Naive thymus-derived CD4-positive, alpha-beta T cell (primary cell): ENCODE measurements at places on chromosomes 16 and 17. TPM values are rescaled to one million over a fixed set of nuclear protein-coding genes. Genes with fewer than 3 reads are reported as not detected.
A peak's percentile ranks its signal among the peaks of the same experiment; 100 is the strongest.

GRCh38 chr16:27985981-27986380 lies 77.5 kb downstream of the GSG1L start:
- DNase-seq: no peak

- no peak for DNase-seq
Measured at GRCh38 chr16:24778671-24779070, 49.2 kb downstream of the TNRC6A start.

DNA sequence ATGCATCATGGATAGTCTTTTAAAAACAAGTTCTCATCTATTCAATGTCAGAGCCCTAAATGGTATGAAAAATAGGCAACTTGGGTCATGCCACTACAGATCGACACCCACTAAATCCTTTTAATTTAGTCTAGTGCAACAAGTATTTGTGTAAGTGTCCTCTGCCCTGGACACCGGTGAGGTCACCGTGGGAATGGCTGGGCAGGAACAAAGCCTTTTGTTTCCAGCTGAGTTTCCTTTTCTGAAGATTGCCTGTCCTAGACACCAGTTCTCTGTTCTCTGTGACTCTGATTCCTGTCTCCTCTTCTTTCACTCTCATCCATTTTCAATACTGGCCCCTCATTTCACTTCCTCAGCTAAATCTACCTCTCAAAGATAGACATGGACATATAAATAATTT lies 446.5 kb downstream of the MAF start:
- no peak for DNase-seq

DNA sequence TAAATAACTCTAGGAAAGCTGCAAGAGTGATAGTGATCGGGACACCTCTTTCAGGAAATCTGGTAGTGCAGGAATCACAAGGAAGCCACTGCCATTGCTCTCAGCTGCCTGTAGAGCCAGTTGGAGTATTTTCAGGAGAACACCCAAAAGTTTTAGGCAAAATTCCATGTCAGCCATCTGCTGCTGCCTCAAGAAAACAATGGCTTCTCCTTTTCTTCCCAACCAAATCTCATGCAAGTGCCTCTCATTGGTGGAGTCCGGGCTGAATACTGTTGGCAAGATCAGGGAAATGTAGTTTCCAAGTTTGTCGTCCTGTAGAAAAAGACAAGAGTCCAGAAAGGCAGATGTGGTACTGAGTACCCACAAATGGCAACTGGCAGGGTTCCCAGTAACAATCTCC lies 54.9 kb upstream of the TANC2 start:
- no peak for DNase-seq

GRCh38 chr17:77924757-77925336 lies 33.7 kb upstream of the TNRC6C start:
- DNase-seq: no peak

DNA sequence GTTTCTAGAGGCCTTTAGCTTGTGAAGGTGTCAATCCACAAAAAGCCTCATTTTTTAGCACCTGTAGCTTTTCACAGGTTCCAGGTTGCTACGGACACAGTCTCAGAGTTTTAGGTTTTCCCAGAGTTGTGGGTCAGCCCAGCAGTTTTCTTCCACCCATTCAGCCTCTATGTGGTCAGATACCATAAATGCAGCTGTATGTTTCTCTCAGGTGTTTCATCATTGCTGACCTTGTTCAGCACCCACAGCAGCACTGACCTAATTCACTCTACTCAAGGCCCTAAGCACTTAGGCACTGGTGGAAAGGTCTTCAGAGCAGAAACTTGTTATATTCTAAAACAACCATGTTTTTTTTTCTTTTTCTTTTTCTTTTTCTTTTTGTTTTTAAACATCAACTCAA lies 15.0 kb upstream of the SPACA3 start:
- no peak for DNase-seq

GRCh38 chr17:57566721-57567120 lies 178.4 kb downstream of the CCDC182 start:
- no peak for DNase-seq

GRCh38 chr17:55384643-55385232 lies 36.9 kb downstream of the MMD start:
- DNase-seq: no peak

- DNase-seq: peak; percentile 83
Measured at GRCh38 chr16:29973384-29974246, at the start of gene TAOK2. Gene TAOK2, plus strand, starts transcription at chr16:29973868. Its CDS starts 3,905 bp downstream, at chr16:29977773.

DNA sequence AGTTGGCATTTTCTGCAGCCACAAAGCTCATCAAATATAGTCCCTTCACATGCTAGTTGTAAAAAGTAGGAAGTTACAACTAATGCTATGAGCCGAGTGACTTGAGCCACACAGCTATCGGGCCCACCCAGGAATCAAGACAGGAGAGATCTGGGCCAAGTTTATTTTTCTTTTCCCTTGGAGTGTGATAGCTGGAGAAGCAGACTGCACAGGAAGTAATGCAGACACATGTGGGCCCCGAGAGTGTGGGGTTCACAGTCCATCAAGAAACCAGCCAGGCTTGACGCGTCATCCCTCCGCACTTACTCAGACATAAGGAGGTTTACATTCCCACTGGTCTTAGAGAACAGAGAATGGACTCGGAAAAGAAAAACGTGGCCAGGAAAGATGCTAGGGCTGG lies 403.1 kb upstream of the CDH11 start:
- DNase-seq: no peak

- DNase-seq: no peak
Measured at GRCh38 chr16:12375046-12375740, 398.7 kb downstream of the SNX29 start.

DNA sequence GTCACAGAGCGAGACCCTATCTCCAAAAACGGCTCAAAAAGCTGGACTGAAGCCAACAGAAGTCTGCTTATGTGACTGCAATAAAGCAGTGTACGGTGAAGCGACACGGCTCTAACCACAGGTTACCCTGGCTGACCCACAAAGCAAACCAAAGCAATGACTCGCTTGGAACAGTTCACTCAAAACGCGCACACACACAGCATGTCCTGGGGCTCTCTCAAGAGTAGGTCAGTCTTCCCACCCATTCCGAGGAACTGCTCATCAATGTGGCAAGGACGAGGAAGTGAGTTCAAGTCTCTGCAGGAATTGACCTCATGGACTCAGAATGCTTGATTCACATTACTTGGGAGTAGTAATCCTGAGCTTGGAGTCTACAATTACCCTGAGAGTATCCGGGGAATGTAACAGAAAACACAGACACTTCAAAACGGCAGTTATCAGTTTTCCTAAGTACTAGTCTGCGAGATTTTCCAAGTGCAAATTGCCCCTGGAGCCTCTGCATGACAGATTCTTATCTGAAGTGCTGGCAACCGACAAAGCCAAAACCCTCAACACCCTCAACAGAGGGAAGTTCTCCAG lies 25.4 kb downstream of the PELP1 start:
- no peak for DNase-seq

GRCh38 chr16:11557801-11558200 lies 28.9 kb downstream of the LITAF start:
- no peak for DNase-seq

DNA sequence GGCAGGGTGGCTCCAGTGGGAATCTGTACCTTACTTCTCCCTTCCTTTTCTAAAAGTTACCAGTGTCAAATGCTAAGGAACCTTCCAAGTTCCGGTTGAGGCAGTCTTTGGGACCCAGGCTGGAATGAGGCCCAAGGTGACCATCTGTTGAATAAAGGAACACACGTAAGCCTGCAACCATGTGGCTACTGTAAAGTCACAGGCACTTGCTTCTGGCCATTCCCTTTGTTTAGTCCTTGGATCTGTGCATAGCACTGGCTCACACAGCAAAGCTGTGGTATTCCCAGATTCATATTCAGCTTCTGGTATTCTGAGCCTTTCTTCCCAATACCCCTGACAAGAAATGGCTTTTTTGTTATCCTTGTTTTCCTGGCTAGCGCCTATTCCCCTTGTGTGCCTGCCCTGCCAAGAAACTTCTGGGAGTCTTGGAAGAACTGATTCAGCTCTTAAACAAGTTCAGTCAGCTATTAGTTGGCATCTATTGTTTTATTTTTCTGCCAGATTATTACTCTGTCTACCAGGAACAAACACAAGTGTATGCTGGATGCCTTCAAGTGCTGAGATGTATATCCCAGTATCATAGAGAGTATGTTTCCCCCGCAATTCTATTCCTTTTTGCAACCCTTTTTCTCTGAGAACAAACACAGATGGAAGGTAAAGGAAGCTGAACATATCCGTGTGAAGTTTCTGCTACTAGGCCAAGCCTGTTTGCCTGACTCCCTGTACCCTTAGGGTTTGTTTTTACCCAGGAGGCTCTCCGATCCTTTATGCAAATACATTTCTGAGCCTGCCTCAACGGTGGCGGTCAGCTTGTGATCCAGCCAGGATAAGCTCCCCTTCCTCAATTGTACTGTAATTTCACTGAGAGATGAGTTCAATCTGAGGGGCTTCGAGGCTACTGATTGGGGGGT lies 13.2 kb downstream of the TMEM238L start:
- DNase-seq: no peak

GRCh38 chr17:14552306-14552705 lies 251.4 kb downstream of the HS3ST3B1 start:
- DNase-seq: no peak

GRCh38 chr17:57889892-57890856 lies 40.3 kb upstream of the MRPS23 start:
- no peak for DNase-seq

DNA sequence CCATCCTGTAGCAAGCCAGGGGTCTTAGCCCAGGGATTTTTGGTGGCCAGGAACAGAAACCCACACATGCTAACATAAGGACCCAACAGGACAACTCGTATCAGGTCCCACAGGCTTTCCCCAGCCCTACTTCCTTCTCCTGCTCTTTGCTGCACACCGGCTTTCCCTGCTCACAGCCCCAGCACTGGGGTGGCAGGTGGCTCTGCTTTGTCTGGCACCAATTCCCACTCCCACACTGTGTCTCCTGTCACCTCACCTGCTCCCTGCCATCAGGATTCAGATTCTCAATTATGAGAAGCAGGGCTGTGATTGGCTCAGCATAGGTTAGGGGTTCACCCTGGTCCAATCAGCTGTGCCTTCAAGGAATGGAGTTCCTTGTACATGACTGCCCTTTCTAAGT lies 94.1 kb downstream of the TMEM132E start:
- no peak for DNase-seq

GRCh38 chr17:77677630-77678029 lies 280.9 kb upstream of the TNRC6C start:
- DNase-seq: no peak

- no peak for DNase-seq
Measured at GRCh38 chr16:67412294-67412693, 4.0 kb downstream of the ZDHHC1 start.

GRCh38 chr16:10333321-10334032 lies 52.4 kb upstream of the ATF7IP2 start:
- DNase-seq: no peak

DNA sequence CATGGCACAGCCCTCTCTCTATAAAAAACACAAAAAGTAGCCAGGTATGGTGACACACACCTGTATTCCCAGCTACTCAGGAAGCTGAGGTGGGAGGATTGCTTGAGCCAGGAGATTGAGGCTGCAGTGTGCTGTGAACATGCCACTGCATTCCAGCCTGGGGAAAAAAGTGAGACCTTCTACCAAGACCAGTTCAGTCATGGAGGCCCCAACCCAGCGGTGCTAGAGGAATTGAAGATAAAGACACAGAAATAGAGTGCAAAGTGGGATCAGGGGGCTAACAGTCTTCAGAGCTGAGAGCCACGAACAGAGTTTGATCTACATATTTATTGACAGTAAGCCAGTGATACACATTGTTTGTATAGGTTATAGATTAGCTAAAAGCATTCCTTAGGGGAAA lies 15.6 kb upstream of the CCL8 start:
- no peak for DNase-seq

CDR2L gene
- not detected for polyA plus RNA-seq

EVPLL gene
- polyA plus RNA-seq: 0.46 TPM

ZNF213 gene
- 3.4 TPM for polyA plus RNA-seq

CDH11 gene
- polyA plus RNA-seq: not detected
